ENCODE measurements at places on chromosomes 6 and 20.

GRCh38 chr6:11146117-11146826 is 34.7 kb upstream of the ERVFRD-1 start:
- DNase-seq = no peak

GRCh38 chr6:23692184-23692583 is 433.8 kb upstream of the NRSN1 start:
- no peak for DNase-seq

GRCh38 chr20:37200926-37201826 is 21.8 kb upstream of the MROH8 start:
- DNase-seq = no peak

- no peak for DNase-seq
Observed at GRCh38 chr6:130421585-130421984, 55.8 kb downstream of the TMEM200A start.

- no peak for DNase-seq
Observed at GRCh38 chr20:62578294-62578897, 63.9 kb upstream of the SLCO4A1 start.

- DNase-seq = no peak
Observed at GRCh38 chr20:10481676-10482075, 46.6 kb downstream of the SLX4IP start.

DNA sequence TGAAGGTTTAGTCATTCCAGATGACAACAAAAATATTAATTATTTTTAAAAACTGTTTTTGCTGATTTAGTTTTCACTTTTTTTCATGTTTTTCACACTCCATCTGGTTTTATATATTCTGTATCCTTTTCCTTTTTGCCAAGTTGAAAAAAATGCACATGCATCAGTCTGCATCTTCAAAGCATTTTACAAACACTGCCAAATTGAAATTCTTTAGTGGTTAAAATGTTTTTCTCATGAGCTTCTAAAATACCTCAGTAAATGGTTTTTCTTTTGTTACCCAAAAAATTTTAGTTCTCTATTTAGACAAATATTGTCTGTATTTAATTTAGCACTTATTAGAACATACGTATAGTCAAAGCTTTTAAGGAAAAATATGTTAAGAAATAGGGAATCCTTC is 386.9 kb upstream of the HSF2 start:
- no peak for DNase-seq

DNA sequence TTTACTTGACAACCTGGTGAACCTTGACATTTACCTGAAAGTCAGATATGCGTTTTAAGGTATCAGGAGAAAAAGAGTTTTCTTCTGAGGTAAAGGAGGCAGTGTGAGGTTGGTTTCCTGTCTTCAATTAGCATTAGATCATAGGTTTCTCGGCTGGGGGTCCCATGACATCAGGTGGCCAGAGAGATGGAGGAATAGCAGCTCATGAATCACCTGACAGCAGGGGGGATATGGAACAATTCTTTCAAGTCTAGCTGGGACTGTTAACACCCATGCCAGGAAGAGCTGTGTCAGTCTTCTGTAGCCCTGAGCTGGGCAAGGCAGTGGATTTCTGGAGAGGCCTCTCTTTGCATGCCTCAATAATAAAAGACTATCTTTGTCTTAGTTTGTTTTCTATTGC is 108.0 kb upstream of the TMEM170B start:
- no peak for DNase-seq

DNA sequence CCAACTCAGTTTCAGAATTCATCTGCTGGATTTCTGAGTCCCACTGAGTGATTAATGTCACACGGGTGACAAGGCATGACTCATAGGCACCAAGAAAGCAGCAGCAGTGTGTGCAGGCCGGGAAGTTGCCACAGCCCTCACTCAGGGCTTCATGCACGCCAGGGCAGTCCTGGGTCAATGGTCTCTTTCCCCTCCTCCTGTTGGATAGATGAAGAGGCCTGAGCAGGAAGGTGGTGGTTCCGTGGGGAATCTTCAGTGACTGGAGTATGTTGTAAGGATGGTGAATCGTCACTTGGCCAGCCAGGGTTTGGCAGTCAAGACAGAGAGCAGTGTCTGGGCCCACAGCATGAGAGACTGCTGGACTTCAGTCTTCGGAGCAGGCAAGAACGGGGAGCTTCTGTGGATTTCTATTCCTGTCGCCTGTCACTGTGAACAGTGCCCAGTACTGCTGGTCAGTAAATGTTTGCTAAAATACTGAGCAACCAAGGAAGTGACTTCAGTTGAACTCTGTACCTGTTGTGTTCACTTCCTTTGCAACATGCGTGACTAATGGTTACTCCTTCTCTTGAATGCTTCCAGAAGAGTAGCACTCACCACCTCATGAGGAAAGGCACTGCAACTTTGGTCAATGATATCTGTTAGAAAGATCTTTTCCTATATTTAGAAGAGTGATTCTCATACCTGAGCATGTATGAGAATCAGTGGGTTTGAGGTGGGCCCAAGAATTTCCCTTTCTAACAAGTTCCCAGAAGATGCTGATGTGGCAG is 62.0 kb upstream of the CD93 start:
- no peak for DNase-seq

DNA sequence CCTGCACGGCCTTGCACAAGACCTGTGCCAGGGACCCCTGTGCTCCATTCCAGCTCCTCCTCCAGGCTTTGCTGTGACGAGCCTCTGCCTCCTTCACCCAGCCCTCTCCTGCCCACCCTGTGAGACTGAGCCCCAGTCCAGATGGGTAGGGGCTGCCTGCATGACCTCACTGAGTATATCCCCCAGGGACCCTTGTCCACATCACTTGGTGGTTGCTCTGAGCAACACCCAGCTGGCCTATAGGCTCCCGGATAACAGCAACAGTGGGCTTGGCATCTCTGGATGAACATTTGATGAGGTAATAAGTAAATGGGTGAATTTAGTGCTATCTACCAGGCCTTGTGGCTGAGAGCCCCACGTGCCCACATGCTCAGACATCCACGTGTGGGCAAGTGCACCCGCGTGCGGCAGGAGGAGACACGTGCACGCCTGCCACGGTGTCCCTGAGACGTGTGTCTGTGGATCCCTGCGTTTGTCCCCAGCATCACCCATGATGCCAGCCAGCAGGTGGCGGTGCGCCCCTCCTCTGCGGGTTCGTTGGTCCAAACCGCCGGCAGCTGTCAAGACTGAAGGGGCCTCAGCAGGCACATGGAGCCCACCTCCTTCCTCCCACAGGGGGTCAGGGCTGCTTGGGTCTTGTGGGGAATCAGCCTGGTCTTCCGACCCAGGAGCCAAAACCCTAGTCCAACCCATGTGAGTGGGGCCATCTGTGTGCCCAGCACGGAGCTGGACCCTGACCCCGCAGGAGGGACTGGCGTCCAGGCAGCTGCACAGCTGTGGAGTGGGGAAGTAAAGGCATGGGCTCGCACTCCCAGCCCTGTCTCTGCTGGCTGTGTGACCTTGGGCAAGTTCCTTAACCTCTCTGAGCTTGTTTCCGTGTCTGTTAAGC is 45.9 kb downstream of the FGD2 start:
- DNase-seq = peak; percentile 87
